Neural progenitor cell (in vitro differentiated cells): ENCODE measurements at places on chromosomes 4 and X.

DNA sequence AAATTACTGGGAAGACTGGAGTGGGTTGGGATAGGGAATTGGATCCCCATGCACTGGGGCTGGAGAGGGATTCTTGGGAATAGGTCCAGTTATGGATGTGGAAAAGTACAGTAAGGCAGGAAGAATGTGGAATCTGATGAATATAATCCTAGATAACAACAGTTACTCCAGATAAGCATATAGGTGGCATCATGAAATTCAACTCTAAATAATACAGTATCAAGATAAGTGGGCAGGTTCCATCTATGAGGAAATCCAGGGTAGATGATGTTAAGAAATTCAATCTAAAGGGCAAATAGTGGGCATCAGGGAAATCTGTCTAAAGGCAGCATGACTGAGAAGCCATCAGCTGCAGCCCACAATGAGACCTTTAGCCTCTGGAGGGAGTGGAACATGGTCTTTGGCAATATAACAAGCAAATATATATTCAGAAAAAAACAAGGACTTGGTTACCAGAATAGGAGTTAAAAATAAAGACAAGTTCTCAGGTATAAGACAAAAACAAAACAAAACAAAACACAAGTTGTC lies 1.2 kb downstream of the DTHD1 start:
- H3K4me1 ChIP-seq: peaks cover 10% of the 10 kb centered on the region
- no peaks in the 10 kb centered on the region for H3K36me3 ChIP-seq
- H3K27ac ChIP-seq: no peak overlapping the region
- no peak overlapping the region for H3K4me3 ChIP-seq

- no peak for DNase-seq
- no peak overlapping the region for H3K27ac ChIP-seq
- no peaks in the 10 kb centered on the region for H3K27me3 ChIP-seq
- no peaks in the 10 kb centered on the region for H3K4me1 ChIP-seq
- H3K4me3 ChIP-seq: no peak overlapping the region
Observed at GRCh38 chrX:121216641-121217374, 169.4 kb downstream of the GLUD2 start.

GRCh38 chr4:47415719-47416118 lies 47.8 kb downstream of the COMMD8 start:
- H3K27me3 ChIP-seq: no peaks in the 10 kb centered on the region
- no peaks in the 10 kb centered on the region for H3K4me1 ChIP-seq
- H3K4me3 ChIP-seq: no peak overlapping the region
- no peak overlapping the region for H3K27ac ChIP-seq
- DNase-seq: no peak

DNA sequence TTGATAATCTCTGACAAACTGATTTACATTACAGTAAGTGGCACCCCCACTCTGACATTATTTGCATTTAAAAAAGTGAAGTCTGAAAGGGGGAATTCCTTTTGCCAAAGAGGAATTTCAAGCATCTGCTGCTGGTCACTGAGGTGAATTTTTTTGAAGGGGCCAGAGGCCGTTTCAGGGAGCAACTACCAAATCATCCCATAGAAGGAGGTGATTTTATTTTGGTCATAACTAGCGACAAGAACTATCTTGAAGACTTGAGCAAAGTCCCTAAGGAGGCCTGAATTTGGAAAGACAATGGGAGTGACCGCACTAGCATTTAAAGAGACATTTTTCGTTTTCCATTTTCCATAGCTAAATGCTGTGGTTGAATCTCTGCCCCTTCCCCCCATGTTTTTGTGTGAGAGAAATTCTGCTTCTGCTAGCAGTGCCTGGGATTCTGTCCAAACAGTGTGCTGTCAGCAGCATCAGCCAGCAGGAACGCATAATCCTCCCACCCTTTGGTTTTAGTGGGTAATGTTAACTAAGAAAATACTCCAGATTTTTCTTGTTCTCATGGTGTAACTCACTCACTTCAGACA lies 110.1 kb upstream of the MED14 start:
- no peaks in the 10 kb centered on the region for H3K27me3 ChIP-seq
- peaks cover 34% of the 10 kb centered on the region for H3K4me1 ChIP-seq
- peak overlapping the region; percentile 95 for H3K27ac ChIP-seq

GRCh38 chr4:82798168-82799005 lies at the start of gene SCD5:
Gene SCD5, minus strand, starts transcription at chr4:82798796. Its CDS starts 259 bp downstream, at chr4:82798537.
- H3K27ac ChIP-seq: no peak within 1 kb of the TSS
- peaks cover 100% of the 10 kb centered on the region for H3K27me3 ChIP-seq
- no peaks in the 10 kb centered on the region for H3K36me3 ChIP-seq
- H3K4me3 ChIP-seq: peak within 1 kb of the TSS; percentile 60

DNA sequence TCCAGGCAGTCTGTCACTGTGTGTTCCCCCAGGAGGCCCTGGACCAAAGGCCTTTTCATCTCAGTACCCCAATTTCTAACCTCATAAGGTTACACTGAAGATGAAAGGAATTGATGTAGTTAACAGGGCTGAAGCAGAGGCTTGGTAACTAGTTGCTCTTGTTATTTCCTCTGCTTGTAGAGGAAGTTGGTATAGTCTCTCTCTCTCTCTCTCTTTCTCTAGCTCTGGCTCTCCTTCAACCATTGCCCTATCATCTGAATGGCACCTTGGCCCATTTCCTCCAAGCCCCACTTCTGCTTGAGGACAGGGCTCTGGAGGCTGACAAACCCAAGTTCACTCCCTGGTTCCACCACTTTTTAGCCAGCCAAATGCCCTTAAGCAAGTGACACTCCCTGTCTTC lies 96.1 kb downstream of the MAMLD1 start:
- H3K4me3 ChIP-seq: no peak overlapping the region
- no peaks in the 10 kb centered on the region for H3K36me3 ChIP-seq
- no peaks in the 10 kb centered on the region for H3K27me3 ChIP-seq
- no peak overlapping the region for H3K27ac ChIP-seq
- H3K4me1 ChIP-seq: no peaks in the 10 kb centered on the region
- no peak for DNase-seq

- H3K27ac ChIP-seq: no peak overlapping the region
- H3K27me3 ChIP-seq: no peaks in the 10 kb centered on the region
- no peaks in the 10 kb centered on the region for H3K36me3 ChIP-seq
- no peak for DNase-seq
- H3K4me3 ChIP-seq: no peak overlapping the region
Observed at GRCh38 chr4:186887752-186888151, 164.1 kb upstream of the FAT1 start.

GRCh38 chr4:110793890-110794554 lies 171.1 kb upstream of the PITX2 start:
- H3K4me1 ChIP-seq: peaks cover 68% of the 10 kb centered on the region
- H3K4me3 ChIP-seq: peak overlapping the region; percentile 15
- DNase-seq: peak; percentile 83
- H3K36me3 ChIP-seq: no peaks in the 10 kb centered on the region

DNA sequence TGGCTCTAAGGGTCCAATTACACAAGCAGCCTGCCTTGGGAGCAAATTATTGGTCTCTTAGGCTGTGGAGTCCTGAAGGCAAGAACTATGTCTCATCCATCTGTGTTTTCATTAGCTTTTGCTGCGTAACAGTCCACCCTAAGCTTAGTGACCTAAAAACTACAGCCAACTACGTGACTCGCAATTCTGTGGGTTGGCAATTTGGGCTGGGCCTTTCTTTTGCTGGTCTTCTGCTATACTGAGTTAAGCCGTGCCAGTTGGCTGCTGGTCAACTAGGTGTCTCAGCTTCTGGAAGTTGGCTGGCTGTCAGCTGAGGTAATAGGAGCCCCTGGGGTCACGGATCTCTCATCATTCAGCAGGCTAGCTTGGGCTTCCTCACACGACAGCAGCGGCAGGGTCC lies 205.6 kb upstream of the S100G start:
- H3K4me1 ChIP-seq: peaks cover 8% of the 10 kb centered on the region
- H3K4me3 ChIP-seq: no peak overlapping the region
- no peaks in the 10 kb centered on the region for H3K36me3 ChIP-seq
- H3K27ac ChIP-seq: no peak overlapping the region
- no peak for DNase-seq

DNA sequence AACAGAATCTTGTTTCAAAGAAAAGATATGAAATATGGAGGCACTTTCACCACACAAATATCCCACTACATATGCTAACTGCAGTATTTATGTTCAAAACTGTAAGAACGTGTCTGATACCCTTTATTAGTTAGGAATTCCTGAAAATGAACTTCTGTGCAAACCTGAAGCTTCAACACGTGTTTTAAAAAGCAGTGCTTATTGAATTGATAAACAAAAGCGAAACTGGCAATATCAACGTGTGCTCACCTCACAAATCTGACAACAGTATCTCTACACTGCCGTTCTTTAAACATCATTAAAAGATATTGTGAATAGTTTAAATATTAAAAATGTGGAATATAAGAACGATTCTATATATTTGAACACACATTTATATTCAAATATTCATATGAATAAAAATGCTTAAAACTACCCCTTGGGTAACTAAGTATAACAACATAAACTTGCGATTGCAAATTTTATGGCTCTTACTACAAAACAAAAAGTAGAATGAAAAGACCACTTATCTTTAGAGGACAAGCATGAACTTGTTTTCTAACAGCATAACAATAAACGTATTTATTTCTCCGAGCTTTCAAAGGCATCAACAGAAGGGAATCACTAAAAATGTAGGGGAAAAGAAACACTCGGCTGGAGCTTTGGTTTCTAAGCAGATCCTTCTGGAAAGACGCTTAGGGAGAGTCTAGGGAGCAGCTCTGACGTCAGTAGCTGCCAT lies at the start of gene LRP2BP:
TSS of gene LRP2BP (minus strand) at position 687 of the 718 bp plus-strand sequence. CDS start 17,738 bp downstream, outside the sequence.
- H3K27me3 ChIP-seq: peaks cover 12% of the 10 kb centered on the region
- H3K36me3 ChIP-seq: peaks cover 9% of the 10 kb centered on the region
- peak within 1 kb of the TSS; percentile 44 for H3K4me3 ChIP-seq

DNA sequence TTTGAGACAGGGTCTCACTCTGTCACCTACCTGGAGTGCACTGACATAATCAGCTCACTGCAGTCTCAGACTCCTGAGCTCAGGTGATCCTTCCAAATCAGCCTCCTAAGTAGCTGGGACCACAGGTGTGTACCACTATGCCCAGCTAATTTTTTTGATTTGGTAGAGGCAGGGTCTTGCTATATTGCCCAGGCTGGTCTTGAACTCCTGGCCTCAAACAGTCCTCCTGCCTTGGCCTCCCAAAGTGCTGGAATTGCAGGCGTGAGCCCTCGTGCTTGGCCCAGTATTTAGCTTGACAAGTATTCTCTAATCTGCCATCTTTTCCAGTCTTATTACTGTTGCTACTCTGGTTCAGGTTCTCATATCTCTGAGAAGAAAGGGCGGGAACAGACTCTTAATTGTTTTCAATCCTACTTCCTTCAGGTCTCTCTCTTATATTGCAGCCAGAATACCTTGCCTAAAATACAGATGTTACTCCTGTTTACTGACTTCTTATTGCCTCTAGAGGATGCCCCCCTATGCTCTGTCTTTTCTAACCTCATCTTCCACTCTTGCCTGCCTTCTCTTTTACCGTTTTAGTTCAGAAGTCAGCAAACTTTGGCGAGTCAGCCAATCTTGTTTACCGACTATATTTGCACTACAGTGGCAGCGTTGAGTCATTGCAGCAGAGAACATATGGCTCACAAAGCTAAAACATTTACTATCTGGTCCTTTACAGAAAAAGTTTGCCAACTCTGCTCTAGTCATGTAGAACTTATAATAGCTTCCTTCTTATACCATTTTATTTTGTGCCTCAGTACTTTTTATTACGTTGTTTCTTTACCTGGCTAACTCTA lies 19.0 kb downstream of the MRPL1 start:
- no peaks in the 10 kb centered on the region for H3K27me3 ChIP-seq
- H3K27ac ChIP-seq: no peak overlapping the region
- H3K36me3 ChIP-seq: peaks cover 5% of the 10 kb centered on the region

- no peaks in the 10 kb centered on the region for H3K36me3 ChIP-seq
- H3K27me3 ChIP-seq: no peaks in the 10 kb centered on the region
- DNase-seq: no peak
- no peak overlapping the region for H3K4me3 ChIP-seq
- H3K27ac ChIP-seq: no peak overlapping the region
- H3K4me1 ChIP-seq: no peaks in the 10 kb centered on the region
Observed at GRCh38 chrX:48498374-48498809, 10.4 kb upstream of the PORCN start.

- peaks cover 4% of the 10 kb centered on the region for H3K4me1 ChIP-seq
- DNase-seq: no peak
- H3K27ac ChIP-seq: no peak overlapping the region
- no peaks in the 10 kb centered on the region for H3K36me3 ChIP-seq
- no peak overlapping the region for H3K4me3 ChIP-seq
- no peaks in the 10 kb centered on the region for H3K27me3 ChIP-seq
Observed at GRCh38 chr4:56149591-56149990, 200.8 kb downstream of the CEP135 start.

DNA sequence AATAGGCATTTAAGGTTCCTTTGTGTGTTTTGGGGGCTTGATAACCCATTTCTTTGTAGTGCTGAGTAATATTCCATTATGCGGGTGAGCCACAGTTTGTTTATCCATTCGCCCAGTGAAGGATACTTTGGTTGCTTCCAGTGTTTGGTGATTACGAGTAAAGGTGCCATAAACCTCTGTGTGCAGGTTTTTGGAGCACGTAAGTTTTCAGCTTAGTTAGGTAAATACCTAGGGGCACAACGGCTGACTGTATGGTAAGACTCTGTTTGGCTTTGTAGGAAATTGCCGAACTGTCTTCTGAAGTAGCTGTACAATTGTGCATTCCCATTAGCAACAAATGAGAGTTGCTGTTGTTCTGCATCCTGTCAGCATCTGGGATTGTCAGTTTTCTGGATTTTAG lies 3.8 kb upstream of the TBL1X start:
- H3K4me1 ChIP-seq: peaks cover 7% of the 10 kb centered on the region
- no peak overlapping the region for H3K27ac ChIP-seq
- H3K27me3 ChIP-seq: no peaks in the 10 kb centered on the region
- no peak overlapping the region for H3K4me3 ChIP-seq
- no peaks in the 10 kb centered on the region for H3K36me3 ChIP-seq

- H3K4me1 ChIP-seq: no peaks in the 10 kb centered on the region
- H3K4me3 ChIP-seq: no peak overlapping the region
- H3K36me3 ChIP-seq: no peaks in the 10 kb centered on the region
- DNase-seq: no peak
Observed at GRCh38 chr4:177264788-177265422, 44.8 kb upstream of the NEIL3 start.

DNA sequence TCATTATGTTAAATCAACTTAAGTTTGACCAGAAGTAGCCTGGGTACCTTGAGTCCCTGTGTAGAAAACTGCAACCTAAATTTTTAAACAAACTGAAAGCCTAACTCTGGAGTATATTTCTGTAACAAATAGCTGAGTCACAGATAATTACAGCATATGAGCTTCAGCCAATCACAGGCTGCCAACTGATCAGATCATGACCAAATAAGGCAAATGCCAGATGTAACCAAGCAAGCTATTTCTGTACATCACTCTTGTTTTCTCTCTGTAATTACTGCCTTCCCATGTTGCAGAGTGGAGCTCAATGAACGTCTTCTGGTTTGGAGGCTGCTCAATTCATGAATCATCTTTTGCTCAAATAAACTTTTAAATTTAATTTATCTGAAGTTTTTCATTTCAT lies 980.9 kb upstream of the DIAPH2 start:
- H3K4me1 ChIP-seq: no peaks in the 10 kb centered on the region
- no peaks in the 10 kb centered on the region for H3K36me3 ChIP-seq
- H3K27me3 ChIP-seq: no peaks in the 10 kb centered on the region
- no peak overlapping the region for H3K4me3 ChIP-seq

- H3K27ac ChIP-seq: no peak overlapping the region
- H3K27me3 ChIP-seq: no peaks in the 10 kb centered on the region
- no peaks in the 10 kb centered on the region for H3K36me3 ChIP-seq
Observed at GRCh38 chr4:174948826-174949225, 30.7 kb downstream of the ADAM29 start.
